ENCODE measurements at places on chromosomes 6 and 20.

GRCh38 chr20:14664101-14664500, 326.7 kb upstream of the FLRT3 start:
- no peak for ATAC-seq

- no peak for ATAC-seq
These were observed 46.8 kb upstream of the UNC93A start for GRCh38 chr6:167244064-167244960.

- ATAC-seq: no peak
These were observed 1.5 kb upstream of the CAPN11 start for GRCh38 chr6:44157152-44157521.

- ATAC-seq: no peak
These were observed 970.9 kb downstream of the TBC1D32 start for GRCh38 chr6:120363429-120363828.

- no peak for ATAC-seq
These were observed 34.4 kb downstream of the TGM3 start for GRCh38 chr20:2330090-2330695.

- peak; percentile 17 for ATAC-seq
These were observed 7.1 kb downstream of the L3MBTL1 start for GRCh38 chr20:43514648-43514999.

- ATAC-seq: no peak
These were observed 231.9 kb downstream of the CLIC5 start for GRCh38 chr6:45783716-45784115.

- no peak for ATAC-seq
These were observed 828 bp upstream of the DSTN start for GRCh38 chr20:17568972-17569521.

- ATAC-seq: peak; percentile 57
These were observed 29.1 kb downstream of the ASXL1 start for GRCh38 chr20:32387252-32387651.

GRCh38 chr6:53192682-53193188, 44.1 kb upstream of the GCM1 start:
- no peak for ATAC-seq

GRCh38 chr6:44221291-44221960, 2.0 kb upstream of the SLC29A1 start:
- ATAC-seq: peak; percentile 65

DNA sequence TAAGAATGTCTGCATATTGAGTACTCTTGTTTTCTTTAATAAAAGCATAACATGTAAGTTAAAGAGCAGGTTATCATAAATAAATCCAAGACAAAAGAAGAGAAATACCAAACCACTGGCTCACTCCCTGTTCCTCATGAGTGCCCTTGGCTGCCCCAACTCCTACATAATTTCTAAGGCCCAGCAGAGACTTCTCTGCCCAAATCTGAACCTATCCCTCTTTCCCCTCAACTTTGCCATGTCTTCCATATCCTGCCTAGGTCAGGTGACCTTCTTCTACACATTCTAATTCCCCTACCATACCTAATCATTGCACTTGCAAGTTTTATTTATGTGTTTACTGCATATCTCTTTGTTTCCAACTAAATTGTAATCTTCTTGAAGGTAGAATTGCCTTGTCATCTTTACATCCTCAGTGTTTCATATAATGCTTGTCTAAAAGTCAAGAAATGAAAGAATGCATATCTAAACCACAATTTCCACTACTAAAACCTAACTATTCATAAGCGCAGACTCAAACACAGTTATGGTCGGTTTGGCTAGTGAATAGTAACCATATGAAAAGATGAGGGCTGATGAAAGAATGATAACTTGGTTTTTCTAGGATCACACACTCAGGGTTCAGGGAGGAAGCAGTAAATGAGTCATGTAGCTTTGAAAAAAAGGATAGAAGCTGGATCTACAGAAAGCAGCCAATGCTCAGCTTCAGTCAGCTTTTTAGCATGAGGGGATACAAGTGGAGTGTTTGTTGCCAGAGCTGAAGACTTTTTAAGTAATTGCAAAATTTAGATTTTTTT, 53.3 kb upstream of the EYA4 start:
- ATAC-seq: no peak

GRCh38 chr6:46234156-46234556, 63.4 kb upstream of the ENPP5 start:
- ATAC-seq: no peak

DNA sequence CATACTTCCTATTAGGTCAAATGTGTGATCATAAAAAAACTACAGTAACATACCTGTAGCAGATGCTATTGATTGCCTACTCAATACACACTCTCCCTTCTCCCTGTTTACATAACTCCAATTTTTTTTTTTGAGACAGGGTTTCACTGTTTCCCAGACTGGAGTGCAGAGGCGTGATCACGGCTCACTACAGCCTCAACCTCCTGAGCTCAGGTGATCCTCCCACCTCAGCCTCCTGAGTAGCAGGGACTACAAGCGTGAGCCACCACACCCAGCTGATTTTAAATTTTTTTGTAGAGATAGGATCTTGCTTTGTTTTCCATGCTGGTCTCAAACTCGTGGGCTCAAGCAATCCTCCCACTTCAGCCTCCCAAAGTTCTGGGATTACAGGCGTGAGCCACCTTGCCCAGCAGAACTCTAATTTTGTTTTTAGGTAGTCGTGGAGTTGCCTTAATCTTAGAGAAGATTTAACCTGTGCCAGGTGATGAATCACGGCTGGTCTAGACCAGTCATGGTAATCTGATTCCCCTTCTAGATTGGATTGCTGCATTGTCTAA, 14.0 kb upstream of the KIF3B start:
- ATAC-seq: no peak

- no peak for ATAC-seq
These were observed 115.1 kb upstream of the TOP1 start for GRCh38 chr20:40913224-40914185.

DNA sequence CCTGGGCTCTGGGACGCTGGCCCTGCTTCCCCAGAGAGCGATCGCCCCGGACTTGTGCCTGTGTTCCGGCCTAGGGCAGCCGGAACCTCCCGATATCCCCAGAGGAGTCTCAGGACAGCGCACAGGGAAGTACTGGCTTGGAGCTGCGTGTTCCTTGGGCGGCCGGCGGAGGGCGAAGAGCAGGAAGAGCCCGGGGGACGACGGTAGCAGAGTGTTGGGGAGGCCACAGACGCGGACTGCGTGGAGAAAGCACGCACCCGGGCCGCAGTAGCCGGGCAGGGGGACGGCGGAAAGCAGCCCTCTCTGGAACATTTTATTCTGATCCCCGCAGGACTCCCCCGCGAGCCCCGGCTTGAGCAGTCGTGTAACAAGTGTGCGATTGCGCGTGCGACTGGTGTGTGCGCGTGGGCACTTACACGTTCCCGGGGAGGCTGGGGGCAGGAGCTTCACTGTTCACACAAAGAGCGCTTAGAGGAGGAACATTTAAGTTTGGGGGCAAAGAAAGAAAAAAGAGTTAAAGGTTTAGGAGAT, 36.1 kb downstream of the NCR2 start:
- peak; percentile 28 for ATAC-seq

- ATAC-seq: no peak
These were observed 136.2 kb downstream of the RPS12 start for GRCh38 chr6:132950566-132950965.

- ATAC-seq: no peak
These were observed 101.8 kb upstream of the SGK1 start for GRCh38 chr6:134419716-134420115.

GRCh38 chr6:90156861-90157260, 139.8 kb downstream of the BACH2 start:
- peak; percentile 51 for ATAC-seq

GRCh38 chr6:100612094-100612493, 147.4 kb upstream of the SIM1 start:
- no peak for ATAC-seq

DNA sequence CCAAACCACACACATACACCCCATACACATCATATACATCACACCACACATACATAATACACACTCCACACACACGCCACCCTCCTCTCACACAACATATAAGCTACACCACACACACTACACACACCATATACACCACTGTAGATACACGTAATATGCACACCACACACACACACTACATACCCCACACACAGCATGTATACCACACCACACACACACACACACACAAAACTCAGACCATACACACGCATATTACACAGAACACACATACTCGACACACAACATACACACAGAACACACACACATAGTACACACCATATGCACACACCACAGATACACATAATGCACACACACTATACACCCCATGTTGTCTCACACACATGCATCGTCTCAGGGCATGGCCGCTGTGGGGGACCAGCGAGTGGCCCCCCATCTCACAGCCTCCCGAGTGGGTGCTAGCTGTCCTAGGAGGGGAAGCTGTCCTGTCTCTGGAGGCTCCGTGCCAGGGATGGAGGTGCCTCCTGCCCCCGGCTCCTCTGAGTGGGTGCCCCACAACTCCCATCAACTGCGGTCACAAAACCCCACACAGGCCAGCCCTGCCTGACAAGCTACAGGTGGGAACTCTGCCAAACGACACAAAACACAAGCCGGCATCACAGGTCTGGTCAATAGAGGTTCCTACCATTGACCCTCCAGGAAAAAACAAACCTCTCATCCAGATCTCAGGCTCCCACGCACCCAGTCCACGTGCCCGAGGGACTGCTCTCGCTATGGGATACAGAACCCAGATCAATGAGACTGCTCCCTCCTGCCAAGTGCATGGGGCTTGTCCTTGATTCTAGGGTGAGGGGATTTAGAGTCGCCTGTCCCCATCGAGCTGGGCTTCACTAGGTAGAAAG, 49.1 kb downstream of the DACT2 start:
- no peak for ATAC-seq

- no peak for ATAC-seq
These were observed 1326.3 kb upstream of the GJE1 start for GRCh38 chr6:140806431-140806830.

DNA sequence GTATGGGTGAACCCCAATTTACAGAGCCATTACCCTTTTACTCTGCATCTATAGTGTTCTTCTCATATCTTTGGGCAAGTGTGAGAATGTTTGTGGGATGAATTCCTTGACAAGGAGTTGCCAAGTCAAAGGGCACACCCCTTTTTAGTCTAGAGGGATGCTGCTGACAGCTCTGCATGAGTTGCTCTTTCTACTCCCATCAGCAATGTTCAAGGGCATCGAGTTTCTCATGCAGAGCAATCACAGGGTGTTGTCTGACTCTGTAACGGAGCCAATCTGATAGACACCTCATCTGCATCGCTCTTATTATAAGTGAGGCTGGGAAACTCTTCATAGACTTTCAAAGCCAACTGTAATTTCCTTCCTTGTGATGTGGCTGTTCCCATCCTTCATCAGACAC, 77.4 kb downstream of the EDN3 start:
- ATAC-seq: no peak

DNA sequence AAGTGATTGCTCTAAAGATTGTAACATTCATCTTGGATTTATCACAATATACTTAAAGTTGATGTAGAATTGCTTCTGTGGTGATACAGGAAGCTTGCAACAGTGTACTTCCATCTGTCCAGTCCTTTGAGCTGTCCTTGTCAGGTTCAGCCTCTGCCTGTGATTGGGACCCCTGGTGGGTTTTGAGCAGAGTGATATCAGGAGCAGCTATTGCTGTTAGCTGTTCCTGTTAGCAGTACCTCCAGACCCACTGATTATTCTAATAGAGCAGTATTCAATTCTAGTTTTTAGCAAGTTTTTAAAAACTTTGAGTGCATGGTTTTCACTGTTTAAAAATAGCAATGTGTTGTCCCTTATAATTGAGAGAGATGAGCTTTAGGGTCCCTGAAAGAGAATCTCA, 48.8 kb downstream of the TULP4 start:
- no peak for ATAC-seq

- peak; percentile 46 for ATAC-seq
These were observed 108.6 kb downstream of the VIP start for GRCh38 chr6:152859225-152859624.

DNA sequence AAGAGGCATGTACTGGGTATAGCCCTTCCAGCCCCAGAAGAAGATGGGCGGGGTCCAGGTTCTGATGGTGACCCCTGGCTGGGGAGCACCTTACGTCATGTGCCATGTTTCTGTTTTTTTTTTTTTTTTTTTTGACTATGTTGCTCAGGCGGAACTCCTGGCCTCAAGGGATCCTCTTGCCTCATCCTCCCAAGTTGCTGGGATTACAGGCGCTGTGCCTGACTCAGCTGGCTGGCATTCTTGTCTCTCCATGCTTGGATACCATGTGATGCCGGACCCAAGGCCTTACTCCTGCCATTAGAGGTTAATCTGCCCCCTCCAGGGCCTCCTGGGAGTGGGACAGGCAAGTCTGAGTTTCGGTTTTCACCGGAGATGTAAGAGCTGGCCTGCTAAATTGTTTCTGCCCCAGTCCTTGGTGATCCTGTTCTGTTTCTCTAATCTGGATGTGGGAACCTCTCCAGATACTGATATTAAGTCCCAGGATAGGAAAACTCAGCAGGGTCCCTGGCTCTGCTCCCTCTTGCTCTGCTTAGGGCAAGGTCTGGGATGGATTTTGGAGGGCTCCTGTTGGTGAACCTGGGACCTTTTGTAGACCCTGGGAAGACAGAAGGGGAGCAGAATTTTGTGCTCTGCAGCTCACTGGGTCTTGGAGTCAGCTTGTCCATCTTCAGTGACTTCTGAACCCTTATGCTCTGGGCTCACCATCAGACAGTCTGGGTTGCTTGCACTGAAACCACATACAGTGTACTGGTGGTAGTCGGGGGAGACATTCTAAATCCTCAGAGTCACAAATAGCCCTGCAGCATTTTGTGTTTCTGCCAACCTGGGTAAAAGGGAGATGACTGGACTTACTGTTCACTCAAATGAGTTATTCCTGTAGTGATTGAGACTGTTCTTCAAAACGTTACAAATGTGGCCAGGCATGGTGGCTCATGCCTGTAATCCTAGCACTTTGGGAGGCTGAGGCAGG, 45.1 kb downstream of the PTK7 start:
- no peak for ATAC-seq

DNA sequence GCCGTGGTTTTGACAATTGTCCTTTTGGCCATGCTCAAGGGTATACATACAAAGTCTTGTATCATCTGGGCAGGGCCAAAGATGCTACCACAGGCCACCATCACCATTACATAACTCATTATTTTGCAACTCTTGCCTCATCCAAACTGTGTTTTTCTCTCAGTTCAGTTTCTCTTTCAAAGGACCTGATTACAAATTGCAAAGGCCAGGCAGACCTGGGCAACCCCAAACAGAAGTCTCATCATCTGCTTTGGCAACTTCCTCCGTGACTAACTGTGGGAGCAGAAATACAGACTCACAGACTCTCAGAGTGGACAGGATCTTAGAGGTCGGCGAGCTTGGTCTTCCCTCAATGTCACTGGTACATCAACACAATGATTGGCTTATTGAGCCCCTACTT, 117.8 kb upstream of the NEDD9 start:
- no peak for ATAC-seq

DNA sequence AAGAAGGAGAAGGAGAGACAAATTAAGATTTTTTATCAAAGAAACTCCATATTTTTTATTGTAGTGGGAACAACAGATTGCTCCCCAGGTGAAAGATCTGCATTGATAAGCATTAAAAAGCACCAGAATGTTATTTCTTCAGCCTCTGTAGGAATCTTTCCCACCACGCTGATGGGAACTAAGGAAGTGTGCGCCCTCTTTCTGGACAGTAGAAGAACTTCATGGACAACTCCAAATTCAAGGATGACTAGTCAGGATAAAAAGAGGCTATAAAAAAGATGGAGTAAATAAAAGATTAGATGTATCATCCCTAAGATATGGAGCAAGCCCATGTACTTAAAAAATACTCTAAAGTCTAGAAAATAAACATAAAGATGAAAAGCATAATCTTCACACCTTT, 45.8 kb upstream of the PAK5 start:
- ATAC-seq: no peak

- no peak for ATAC-seq
These were observed 5.2 kb downstream of the FAXC start for GRCh38 chr6:99344289-99344688.

- no peak for ATAC-seq
These were observed 329.3 kb upstream of the IRAK1BP1 start for GRCh38 chr6:78538002-78538401.
